ENCODE measurements at places on chromosomes 5 and 9.

- DNase-seq = no peak
Observed at GRCh38 chr5:13115476-13115875, 829.0 kb downstream of the DNAH5 start.

DNA sequence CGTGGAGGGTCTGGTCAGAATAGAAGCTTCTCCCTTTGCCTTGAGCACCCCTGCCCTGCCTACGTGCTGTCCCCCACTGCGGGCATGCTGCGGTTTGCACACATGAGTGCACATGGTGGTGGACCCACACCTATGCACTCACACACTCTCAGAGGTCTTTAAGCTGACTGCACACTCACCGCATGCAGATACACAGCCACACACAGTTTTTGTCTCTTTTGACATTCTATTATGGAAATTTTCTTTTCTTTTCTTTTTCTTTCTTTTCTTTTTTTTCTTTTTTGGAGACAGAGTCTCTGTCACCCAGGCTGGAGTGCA is 584 bp upstream of the ARID3C start:
- no peak for DNase-seq

DNA sequence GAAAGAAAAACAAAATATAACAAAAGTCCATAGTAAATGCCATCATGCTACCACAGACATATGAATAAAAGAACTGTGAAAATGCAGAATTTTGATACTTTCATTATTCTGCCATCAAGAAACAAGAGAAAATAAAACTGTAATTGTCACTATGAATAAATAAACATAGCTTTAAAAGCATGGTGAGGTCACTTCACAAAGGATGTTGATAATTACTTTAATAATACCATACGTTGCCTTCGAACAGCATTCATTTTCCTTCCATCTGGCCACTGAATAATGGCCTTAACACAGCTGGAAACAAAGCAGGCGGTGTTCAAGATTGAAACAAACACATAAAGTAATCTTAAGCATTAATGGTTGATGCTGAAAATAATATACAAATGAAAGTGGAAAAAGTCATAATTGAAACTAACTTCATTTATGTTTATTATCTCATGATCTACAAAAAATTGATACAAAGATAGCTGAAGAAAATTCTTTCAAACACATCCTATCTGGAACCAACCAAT is 102.0 kb downstream of the AGTPBP1 start:
- no peak for DNase-seq

DNA sequence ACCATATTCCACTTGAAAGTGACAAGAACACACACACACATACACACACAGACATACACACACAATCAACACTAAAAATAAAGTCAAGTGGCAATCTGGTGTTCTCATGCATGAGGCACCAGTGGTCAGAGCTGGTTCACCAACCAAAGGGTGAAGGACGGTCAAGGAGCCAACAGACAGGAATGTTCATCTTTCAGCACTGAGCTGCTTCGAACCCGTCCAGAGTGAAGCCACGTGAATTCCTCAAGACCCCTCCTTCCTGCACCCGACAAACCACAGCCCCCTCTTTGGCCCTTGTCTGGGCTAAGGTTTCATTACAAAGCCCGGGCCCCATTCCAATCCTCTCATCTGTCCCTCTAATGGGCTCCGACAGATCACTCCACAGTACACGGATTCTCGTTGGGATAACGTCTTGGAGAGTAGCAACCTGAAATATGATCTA is 84.5 kb upstream of the SMIM23 start:
- no peak for DNase-seq

DNA sequence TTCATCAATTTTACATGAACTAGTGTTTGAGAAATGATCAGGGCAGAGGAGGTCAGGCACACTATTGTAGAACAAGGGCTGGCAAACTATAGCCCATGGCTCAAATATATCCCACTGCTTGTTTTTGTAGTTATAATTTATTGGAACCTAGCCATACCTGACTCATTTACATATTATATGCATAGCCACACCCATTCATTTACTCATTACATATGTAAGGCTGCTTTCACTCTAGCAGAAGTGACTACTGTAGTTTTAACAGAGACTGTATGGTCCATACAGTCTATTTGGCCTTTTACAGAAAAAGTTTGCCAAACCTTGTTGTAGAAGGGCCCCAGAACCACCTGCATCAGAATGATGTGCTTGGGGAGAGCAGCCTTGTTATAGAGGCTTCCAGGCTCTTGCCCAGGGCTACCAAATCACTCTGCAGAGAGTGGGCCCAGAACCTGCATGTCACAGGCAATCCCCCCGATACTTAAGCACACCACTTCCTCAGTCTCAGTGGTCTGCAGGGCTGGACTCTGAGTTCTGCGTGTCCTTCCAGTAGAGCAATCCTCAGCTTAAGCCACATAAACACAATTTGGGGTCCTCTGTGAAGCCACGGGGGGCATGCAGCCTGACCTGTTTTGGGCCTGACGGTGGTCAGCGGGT is 6.7 kb downstream of the ANKS6 start:
- no peak for DNase-seq

DNA sequence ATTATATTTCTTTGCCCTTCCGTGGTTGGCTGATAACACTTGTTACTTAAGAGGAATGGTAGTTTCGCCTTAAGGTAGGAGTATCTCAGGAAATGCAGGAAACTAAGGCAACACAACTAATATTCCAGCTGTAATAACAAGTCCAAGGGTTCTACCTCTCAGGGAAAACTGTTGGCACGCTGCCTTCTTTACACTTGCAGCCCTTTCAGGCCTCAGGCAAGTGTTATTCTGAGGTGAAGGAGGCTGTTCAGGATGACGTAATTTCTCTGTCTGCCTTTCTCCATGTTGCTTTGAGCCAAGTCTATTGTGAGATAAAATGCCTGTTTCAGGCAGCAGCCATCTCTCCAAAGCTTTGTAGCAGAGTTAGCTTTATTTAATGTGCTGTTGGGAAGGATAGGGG is 38.0 kb downstream of the VCAN start:
- no peak for DNase-seq

- no peak for DNase-seq
Observed at GRCh38 chr5:156707750-156708149, 142.3 kb upstream of the PPP1R2B start.

DNA sequence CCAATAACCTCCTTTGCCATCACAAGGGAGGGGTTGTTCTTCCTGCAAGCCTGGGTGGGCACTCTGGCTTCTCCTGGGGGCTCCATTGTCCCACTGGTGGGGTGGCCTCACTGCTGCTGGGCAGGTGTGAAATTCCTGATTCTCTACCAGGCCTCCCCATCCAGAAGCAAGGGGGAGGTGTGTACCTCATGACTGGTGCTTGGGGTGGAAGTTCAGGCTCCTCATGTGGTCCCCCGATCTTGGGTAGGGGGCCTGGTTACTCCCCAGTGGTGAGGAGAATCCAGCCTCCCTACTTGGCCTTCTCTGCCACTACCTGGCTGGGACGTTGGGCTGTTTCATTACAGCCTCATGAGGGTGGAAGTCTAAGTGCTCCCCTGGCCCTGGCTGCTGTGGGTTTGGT is 433.9 kb downstream of the IRX2 start:
- DNase-seq = no peak

- peak; percentile 18 for DNase-seq
Observed at GRCh38 chr9:36772449-36773403, 200.0 kb downstream of the MELK start.

DNA sequence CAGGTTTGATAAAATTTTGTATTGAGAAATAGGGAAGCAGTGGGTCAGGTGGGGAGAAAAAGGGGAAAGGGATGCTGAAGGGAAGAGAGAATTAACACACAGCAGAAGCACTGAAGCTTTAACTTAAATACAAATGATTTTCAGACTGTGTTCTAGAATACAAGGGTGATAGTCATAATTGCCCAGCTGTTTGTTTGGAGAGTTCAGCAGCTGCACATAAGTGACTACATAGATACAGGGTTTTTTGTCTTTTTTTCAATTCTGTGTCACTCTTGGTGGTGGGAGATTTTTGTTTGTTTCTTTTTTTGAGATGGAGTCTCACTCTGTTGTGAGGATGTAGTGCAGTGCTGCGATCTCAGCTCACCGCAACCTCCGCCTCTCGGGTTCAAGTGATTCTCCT is 590.4 kb upstream of the SEMA6A start:
- DNase-seq = no peak

GRCh38 chr5:139804800-139805397 is 9.3 kb downstream of the PSD2 start:
- no peak for DNase-seq

- DNase-seq = no peak
Observed at GRCh38 chr5:306011-306805, 15.3 kb upstream of the AHRR start.

GRCh38 chr5:143241892-143242291 is 161.6 kb downstream of the NR3C1 start:
- no peak for DNase-seq

DNA sequence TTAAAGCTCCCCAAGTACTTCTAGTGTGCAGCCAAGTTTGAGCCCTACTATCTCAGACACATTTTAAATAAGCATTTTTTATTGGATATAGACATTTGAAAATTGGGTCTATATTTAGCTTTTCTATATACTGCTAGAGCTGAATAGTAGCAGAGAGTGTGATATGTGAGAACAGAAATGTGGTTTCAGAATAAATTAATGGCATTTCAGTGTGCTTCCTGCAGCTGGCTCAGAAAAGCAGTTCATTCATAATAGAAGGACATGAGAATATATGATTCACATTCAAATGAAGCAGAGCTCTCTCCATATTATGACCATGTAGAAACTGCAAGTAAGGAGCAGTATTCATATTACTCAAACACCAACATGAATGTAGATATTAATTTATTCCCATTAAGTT is 464.0 kb downstream of the PTPRD start:
- no peak for DNase-seq

DNA sequence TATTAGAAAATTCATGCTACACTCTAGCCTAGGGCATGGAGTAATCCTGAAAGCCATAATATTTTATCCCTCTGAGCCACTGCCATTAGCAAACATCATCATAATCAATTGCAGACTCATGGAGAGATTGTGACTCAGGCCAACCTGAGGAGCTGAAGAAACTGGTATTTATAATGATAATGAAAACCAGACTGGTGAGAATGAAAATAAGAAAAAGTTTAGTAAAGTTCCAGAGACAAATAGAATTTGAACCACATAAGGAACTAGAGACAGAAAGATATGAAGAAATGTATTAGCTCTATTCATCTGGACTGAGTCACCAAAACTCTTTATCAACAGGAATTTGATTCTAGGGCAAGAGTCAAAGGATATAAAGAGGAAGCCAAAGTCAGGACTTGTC is 158.7 kb downstream of the DRD1 start:
- no peak for DNase-seq

- DNase-seq = no peak
Observed at GRCh38 chr9:20325008-20325407, 297.3 kb downstream of the MLLT3 start.

DNA sequence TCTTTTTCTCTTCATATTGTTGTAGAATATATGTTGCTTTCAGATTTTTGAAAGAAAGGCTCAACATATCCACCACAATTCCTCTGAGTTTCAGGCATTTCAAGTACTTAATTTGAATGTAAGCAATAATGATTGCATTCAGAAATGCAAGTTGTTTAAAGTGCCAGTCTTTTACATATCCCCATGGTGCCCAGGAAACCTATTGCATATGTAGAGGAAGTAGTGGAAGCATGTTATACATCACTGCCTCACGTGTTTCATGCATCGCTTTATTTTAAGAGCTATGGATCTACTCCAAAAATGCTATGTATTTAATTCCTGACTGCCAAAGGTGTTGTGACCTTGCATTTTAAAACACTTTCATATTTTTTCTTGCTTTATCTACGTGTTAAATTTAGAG is 28.1 kb downstream of the CPEB4 start:
- no peak for DNase-seq

DNA sequence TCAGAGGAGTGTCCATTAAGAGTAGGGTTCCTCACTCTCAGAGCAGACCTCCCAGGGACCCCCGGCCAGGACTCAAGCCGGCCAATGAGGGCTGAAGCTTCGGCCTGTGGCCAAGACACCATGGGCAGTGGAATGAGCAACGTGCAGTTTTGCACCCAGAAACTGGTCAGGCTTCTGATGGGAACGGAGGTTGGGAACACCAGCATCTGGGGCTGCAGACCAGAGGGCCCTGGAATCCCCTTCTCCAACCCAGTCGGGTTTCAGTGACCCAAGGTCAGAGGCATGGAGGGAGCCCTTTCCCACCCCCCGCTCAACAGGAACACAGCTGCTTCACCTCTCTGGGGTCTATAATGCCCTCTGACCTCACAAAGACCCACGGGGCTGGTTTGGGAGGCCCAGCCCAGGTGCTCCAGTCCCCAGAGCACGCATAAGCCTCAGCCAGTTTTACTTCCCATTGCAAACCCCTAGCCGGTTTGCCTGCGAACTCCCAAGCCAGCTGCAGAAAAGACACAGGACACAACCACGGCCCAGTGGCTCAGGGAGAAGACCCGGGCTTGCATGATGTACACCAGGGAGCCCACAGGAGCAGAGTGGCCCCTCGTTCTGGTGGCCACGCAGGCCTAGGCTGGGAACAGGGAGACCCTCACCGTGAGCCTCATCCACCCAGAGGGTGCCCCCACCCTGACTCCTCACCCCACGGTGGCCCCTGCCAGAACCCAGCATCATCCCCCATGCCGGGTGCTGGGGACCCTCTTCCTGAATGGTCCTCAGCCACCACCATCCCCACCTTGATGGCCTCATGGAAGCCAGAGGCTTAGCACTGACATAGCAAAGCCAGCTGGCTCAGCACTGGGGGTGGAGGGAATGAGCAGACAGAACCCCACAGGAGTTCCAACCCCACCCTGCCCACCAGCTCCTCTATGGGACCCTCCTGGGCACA is 30.6 kb downstream of the VAV2 start:
- DNase-seq = no peak

GRCh38 chr5:58401701-58402100 is 58.2 kb downstream of the PLK2 start:
- DNase-seq = no peak

DNA sequence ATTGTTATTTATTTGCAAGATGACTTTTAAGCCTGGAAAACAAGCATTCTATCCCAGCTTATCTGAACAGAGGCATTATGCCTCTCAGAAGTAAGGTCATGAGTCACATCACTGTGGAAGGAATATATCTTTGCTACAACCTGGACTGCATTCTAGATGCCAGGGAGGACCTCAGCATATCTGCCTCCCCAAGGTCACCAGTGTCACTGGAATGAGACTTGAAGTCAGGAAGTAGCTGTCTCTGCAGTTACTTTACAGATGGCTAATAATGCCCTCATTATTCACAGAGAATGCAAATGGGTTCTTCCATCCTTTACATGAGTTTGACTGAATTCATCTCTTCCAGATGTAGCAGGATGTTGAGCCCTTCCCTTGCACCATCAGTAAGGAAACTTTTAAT is 4.4 kb upstream of the FAM13B start:
- no peak for DNase-seq

GRCh38 chr5:6723122-6723815 is 10.0 kb downstream of the TENT4A start:
- DNase-seq = no peak

GRCh38 chr9:100160021-100160420 is 61.0 kb downstream of the INVS start:
- no peak for DNase-seq

Data from KBM-7 (cell line).